ENCODE measurements at places on chromosomes 3 and 15.

DNA sequence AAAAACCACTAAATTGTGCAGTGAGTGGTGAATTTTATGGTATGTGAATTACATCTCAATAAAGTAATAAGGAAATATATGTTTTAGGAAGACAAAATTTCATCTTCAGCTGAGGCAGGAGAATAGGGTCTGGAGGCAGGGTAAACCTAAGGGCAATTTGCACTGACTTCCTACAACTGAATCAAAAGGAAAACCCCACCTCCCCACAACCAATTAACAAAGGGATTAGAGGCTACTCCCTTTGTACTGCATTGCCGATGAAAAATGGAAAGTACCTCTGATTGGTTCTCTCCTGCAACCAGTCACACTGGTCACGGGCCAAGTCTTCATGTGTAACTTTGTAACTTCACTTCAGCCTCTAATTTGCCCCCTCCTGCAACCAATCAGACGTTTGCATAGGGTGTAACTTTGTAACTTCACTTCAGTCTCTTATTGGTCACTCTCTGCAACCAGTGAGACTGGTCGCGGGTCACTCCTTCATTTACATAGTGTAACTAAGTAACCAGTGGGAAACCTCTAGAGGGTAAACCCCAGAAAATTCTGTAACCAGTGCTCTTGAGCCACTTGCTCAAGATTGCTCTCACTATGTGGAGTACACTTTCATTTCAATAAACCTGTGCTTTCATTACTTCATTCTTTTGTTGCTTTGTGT is 244.5 kb downstream of the CNTN4 start:
- DNase-seq: no peak

- no peak for DNase-seq
Observed at GRCh38 chr15:51202783-51203182, 108.1 kb upstream of the TNFAIP8L3 start.

GRCh38 chr15:60611592-60612346 is 132.8 kb upstream of the ICE2 start:
- no peak for DNase-seq

DNA sequence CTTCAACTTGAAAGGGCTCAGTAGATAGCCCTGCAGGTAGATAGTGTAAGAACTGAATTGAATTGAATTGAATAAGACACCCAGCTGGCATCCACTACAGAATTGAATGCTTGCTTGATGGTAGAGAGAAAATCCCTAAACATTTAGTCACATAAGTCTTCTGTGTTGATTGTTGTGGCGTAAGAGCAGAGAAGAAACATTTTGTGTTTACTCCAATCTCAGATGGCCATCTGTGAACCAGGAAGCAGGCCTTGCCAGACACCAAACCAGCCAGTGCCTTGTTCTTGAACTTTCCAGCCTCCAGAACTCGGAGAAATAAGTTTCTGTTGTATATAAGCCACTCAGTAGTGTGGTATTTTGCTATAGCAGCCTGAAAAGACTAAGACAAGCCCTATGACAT is 43.6 kb downstream of the SST start:
- no peak for DNase-seq

- no peak for DNase-seq
Observed at GRCh38 chr3:117660941-117661817, 951.6 kb downstream of the TUSC7 start.

DNA sequence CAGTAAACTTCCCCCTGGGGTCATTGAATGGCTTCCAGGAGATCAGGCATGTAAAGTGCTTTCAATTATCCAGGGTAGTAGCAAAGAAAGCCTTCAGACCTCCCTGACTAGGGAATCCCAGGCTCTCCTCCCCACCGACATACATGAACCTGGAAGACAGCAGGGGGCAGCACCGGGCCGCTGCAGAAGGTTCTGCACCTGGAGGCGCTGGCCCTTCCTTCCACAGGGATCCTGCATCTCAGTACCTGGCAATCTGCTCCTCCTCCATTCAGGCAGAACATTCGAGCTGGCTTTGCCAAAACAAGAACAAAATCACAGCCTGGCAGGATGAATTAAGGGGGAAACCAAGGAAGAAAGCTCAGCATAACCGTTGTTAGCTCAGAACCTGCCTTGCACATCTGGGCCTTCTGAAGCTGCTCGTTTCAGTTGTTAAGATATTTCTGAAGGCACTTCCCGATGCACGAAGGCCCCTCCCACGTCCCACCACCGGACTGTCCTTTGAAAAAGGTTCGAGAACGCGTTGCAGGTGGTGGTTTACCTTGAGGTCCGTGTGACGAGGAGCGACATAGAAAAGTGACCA is 237.7 kb downstream of the SLCO3A1 start:
- DNase-seq: peak; percentile 80

DNA sequence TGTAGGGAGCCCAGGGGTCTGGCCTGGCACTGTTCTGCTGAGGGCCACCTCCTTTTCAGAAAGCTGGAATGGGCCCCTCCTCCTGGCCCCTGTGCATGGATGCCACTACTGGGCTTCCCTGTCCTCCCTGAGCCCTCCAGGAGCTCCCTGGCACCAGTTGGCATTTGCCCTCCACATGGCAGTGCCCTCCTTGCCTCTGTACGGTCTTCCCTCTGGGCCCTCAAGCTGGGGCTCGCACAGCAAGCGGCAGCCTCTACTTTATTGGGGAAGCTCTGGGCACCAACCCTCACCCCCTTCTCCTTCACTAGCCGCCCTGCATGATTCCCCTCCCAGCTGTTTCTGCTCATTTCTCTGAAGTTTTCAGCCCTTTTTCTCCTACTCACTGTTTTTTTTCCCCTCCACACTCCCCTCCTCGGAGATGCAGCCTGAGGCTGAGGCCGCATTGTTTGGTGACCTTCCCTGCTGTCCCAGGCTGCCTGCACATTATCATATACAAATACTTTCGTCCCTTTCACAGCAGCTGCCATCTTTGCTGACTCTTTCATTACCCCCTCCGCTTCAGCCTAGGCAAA is 127.3 kb downstream of the EEFSEC start:
- DNase-seq: no peak

GRCh38 chr3:87197531-87197930 is 29.6 kb upstream of the CHMP2B start:
- DNase-seq: no peak

- DNase-seq: no peak
Observed at GRCh38 chr3:50262778-50263177, 6.2 kb upstream of the SEMA3B start.

GRCh38 chr3:61882253-61882652 is 320.9 kb downstream of the PTPRG start:
- DNase-seq: no peak

DNA sequence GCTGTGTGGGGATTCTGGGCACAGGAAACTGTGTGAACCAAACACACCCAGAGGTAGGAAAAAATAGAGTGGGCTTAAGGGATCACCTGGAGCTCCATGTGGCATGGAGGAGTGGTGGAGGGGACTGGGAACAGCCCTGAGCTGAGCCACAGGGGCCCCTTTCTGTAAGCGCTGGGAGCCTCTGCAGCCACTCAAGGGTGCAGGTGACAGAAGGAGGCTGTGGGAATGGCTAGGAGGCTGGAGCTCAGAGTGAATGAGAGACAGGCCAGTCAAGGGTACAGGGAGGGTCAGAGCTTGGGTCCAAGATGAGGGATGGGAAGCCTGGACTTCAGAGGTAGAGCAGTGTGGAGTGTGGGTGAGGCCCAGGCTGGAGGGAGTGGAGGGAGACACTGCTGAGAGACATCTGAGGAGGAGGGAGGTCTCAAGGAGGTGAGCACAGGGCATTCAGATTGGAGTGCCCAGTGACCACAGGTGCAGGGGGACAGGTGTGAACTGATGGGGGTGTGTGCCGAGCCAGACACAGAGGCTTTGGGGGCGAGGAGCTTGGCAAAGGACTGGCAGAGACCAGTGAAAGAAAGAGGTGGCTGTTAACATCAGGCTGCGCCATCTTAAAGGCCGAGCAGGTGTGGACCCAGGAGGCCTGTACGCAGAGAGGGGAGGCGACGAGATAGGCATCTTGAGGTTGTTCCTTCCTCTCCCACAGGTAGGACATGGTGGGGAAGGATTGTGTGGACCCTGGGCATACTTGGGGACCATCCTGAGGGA is 56.8 kb downstream of the FGD5 start:
- no peak for DNase-seq

DNA sequence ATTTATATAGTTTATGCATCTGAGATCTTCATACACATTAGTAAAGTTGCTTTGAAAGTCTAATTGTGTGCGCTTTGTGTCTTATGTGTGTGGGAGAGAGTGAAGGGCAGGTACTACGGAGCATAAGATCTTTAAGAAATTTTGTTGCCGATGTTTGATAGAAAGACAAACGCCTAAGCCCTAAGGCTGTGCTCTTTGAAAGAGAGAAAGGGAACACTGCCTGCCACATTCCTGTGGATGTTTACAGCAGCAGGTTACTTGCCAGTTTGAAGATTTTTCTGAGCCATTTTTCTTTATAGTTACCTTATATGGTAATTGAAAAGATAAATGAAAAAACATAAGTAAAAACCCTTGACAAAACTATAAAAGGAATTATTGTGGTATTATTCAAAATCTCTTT is 17.0 kb downstream of the DTWD1 start:
- no peak for DNase-seq

- DNase-seq: peak; percentile 90
Observed at GRCh38 chr15:77659350-77660321, 26.9 kb upstream of the LINGO1 start.

DNA sequence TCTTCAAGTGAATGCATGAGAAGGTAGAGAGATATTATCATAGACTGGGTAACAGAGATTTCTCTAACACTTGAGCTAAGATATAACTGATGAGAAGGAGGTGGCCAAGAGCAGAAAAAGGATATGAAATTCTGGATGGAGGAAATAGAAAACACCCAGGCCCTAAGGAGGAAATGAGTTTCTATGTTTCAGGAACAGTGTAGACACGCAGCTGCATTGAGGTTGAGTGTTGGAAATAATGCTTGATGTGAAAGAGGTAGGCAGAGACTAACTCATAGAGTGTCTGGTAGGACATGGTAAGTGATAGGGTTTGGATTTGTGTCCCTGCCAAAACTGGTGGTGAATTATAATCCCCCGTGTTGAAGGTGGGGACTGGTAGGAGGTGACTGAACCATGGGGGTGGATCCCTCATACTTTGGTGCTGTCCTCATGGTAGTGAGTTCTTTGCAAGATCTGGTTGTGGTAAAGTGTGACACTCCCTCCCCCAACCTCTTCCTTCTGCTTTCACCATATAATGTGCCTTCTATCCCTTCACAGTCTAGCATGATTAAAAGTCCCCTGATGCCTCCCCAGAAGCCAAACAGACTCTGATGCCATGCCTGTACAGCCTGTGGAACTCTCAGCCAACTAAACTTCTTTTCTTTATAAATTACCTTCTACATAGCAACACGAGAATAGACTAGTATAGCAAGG is 787.3 kb downstream of the EDEM1 start:
- no peak for DNase-seq

- DNase-seq: no peak
Observed at GRCh38 chr15:101537483-101538080, 48.1 kb upstream of the PCSK6 start.

DNA sequence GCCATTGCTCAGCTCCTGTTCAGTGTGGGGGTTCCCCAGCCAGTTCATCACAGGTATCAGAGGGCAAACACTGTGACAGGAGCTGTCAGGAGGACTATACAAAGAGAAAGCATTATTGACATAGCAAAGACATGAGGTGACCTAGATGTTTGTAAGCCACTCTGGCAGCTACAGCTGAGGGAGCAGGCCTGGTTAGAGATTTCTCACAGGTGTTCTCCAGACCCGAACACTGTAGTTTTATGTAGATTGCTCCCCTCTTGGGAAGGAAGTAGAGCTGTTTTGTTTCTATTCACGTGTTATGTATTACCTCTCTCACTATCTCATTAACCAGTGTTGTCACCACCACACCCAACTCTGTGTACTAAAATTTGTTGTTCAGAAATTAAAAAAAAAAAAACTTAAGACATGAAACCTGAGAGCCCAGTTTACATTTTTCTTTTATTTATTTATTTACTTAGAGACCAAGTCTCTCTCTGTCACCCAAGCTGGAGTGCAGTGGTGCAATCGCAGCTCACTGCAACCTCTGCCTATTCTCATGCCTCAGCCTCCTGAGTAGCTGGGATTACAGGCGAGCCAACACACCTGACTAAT is 123.7 kb downstream of the RBPMS2 start:
- DNase-seq: peak; percentile 17

GRCh38 chr3:153976891-153977554 is 144.2 kb upstream of the ARHGEF26 start:
- no peak for DNase-seq

DNA sequence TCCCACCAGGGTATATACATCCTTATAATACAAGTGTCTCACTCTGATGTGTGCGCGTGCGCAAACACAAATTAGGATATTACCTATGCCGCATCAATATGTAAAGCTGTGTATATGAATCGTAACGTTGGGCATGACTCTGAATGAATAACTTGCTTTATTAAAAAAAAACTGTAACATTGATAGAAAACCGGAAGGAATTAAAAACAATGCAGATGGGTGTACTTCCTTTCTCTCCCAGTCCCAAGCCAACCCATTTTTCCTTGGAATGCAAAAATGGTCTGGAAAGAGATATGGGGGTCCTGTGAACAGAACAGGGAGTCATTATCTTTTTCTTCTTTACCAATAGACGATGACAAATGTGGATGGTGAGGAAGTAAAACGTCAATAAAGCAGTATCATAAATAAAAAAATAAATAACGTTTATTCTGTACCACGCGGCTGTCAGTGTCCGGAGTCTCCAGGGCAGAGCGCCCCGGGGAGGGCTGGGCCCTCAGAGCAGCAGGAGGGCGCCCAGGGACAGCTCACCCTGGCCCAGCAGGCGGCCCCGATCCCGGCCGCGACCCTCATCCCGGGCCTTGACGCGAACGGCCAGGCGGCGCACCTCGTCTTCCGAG is 1.6 kb downstream of the C2CD4B start:
- no peak for DNase-seq

- no peak for DNase-seq
Observed at GRCh38 chr15:58999694-59000093, 12.2 kb downstream of the RNF111 start.

- no peak for DNase-seq
Observed at GRCh38 chr3:103976931-103977339, 1389.8 kb upstream of the ALCAM start.

- no peak for DNase-seq
Observed at GRCh38 chr3:20280257-20280656, 94.3 kb upstream of the SGO1 start.

DNA sequence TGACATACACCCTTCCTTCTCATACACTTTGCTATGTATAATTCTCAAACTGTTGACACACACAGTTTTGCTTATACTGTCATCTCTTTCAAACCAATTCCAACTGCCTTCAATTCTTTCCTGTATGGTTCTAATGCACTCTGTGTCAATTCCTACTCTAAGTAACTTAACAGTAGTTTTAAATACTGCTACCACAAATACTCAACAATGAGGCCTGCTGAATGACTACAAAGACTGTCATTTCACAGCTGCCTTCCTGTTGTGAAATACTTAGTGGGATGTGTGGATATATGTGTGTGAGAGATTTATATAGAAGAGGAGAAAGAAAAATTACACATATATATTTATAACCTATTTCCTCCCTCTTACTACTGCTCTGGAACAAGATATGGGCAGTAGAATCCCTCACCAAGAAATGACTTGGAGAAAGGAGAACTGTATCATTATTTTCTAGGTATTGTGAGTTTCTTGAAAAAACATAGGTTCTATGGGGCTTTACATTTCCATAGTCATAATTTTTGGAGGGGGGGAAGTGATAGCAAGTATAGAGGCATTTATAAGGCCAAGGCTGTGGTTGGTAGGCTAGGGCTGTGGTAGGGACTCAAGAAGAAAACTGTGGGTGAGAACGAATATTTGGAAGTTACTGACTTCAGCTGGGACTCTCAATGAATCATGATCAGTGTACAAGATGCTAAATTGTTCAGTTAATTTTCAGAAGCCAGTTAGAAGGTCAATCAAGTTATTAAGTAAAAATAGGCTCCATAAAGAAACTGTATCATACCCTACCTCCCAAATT is 88.7 kb downstream of the ANKRD28 start:
- DNase-seq: no peak

GRCh38 chr3:185837414-185837813 is 12.6 kb upstream of the IGF2BP2 start:
- DNase-seq: no peak

Data from WERI-Rb-1 (cell line).